T47D (cell line): ENCODE measurements at places on chromosomes 4 and X.
A peak's percentile ranks its signal among the peaks of the same experiment; 100 is the strongest.

DNA sequence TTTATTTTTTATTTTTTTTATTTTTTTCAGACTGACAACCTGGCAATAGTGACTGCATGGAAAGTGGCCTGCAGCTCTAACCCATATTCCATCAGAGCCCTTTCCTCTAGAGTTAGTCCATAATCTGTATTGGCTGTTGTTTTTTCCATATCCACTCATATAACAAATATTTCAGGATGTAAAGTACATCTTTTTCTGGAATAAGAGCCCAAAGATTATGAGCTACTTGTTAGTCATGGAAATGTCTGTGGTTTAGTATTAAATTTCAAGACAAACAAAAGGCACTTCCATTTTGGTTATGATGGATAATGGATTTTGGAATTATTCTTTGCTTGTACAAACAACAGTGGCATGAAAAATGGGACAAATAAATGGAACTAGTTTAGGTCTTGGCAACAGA lies 296.0 kb upstream of the HS3ST1 start:
- no peak for DNase-seq

- DNase-seq, result no peak
Observed at GRCh38 chrX:46694549-46694948, 64.4 kb downstream of the SLC9A7 start.

- DNase-seq, result no peak
Observed at GRCh38 chr4:150297861-150298474, 219.7 kb downstream of the DCLK2 start.

DNA sequence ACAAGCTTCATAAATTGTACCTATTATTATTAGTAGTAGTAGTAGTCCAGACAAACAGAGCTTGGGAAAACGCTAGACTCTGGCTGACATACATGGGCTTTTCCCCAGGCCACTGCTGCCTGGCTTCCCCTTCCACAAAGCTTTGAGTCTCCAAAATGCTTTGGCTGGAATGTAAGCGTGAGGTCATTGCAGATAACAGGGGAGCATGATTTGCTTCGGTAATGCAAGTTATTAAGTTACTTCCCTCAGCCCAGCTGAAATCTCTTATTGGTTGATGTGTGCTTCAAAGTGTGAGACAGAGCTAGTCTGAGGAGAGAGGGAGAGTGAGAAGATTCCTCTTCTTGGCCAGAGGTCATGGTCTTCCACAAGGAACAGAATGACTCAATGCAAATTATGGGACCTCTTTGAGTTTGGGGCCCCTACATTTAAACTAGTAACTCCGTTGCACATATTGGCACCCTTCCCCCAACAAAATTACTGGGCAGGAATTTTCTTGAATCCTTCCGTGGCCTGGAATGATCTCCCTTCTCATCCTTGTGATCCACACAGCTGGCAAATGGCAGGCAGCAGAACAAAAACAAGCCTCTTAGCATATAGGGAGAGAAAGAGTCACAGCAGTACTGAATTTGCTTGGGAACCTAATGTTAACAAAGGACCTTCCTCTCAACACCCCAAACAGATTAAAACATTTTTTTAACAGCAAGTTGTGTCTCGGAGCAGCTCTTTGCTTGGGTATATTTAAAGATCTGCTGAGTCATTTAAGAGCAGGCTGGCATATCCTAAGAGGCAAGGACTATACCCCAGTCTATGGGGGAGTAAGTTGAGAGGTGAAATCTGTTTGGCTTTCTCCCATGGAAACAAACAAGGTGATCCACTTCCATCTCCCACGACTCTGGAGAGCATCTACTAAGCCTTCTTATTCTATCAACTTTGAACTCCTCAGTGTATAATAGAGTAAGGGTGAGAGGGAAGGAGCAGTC lies 19.9 kb downstream of the AR start:
- no peak for DNase-seq

- DNase-seq, result no peak
Observed at GRCh38 chrX:26915064-26915463, 548.1 kb downstream of the PPP4R3C start.

- DNase-seq, result no peak
Observed at GRCh38 chrX:17805120-17805519, 56.0 kb downstream of the RAI2 start.

- DNase-seq, result peak; percentile 54
Observed at GRCh38 chr4:97987019-97987648, 156.1 kb downstream of the STPG2 start.

DNA sequence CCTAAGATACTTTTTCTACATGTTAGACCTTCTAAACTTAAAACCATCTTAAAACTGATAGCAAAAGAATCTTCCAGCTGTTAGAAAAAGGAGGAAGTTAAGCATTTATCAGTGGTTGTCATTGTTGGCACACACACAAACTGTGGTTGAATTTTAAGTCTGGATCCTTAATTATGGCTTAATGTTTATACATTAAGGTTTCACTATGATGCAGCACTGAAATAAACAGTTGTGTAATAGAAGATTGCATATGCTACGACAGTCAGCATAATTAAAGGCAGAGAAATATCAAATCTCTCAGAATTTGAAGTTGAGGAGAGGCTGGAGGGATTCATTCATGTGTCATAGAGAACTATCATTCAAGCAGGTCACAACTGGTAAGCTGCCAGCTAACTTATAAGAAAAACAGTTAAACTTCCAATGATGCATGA lies 32.3 kb downstream of the ADGRA3 start:
- no peak for DNase-seq

- DNase-seq, result no peak
Observed at GRCh38 chr4:122857160-122857559, 30.5 kb downstream of the FGF2 start.

GRCh38 chr4:31307029-31307428 lies 586.9 kb downstream of the PCDH7 start:
- DNase-seq, result no peak

DNA sequence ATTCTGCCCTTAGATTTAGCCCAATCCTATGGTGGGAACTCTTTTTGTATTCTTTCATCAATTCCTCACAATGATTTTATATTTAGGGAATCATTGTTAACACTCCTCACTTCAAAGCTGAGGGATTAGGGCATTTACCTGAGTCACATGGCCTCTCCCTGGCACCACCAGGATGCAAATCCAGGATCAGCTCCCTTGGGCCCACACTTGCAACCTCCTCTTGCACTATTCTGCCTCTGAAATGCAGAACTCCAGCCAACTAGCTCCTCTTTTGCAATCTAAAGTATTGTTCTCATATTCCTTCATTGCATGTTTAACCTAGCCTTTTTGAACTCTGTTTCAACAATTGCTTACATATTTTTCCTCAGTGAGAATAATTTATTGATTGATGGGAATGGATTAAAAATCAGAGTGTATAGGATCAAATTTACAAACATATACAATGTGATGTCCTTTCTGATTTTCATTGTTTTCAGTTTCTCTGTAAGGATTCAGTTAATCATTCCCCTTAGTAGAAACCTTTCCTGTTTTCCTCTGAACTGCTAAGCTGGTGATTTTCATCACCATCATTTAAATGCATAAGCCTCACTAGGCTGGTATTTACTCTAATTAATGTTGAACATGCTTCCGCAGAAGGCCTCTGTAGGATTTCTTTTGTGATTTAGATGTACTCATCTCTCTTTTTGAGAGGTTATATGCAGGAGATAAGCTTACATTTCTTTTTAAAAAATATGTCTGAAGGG lies 3.3 kb upstream of the RELL1 start:
- no peak for DNase-seq

DNA sequence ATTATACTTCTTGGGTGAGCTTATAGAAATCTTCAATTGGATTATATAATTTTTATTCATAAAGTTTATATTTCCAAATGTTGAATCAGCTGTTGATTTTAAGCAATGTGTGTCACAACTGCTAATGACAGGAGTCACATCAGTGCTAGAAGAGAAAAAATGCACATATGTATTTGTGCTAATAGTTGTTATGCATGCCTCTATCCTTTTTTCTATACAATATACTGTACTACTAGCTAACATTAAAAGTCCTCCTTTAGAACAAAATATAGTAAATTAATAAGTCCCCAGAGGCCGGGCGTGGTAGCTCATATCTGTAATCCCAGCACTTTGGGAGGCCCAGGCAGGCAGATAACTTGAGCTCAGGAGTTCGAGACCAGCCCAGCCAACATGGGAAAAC lies 23.7 kb upstream of the HNRNPD start:
- DNase-seq, result no peak

DNA sequence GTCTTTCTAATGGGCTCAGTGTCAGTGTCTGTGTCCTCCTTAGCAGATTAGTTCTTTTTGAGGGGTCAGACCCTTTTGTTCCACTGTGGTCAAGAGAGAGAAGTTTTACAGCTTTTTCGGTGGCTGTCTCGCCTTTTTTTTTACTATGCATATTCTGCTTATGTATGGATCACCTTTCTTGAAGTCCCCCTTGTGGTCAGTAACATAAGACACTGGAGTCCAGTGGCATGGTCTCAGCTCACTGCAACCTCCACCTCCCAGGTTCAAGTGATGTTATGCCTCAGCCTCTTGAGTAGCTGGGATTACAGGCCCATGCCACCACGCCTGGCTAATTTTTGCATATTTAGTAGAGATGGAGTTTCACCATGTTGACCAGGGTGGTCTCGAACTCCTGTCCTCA lies 54.0 kb upstream of the PGRMC2 start:
- DNase-seq, result no peak

DNA sequence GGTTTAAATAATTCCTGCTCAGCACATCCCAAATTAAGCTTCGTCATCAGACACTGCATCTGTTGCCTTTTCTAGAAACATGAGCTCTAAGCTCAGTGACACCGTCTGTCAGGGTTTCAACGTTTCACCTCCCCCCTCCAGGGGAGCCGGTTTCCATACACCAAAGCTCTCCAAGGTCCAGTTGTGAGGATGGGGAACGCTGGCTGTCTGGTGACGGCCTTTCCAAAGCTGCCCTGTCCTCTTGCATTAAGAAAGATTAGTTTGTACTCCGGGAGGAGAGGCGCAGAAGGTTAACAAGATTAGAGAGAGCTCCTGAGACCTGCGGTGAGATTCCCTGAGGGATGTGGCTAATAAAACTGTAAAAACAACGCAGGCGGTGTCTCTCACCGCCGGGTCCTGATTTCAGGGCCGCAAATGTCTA lies 43.2 kb downstream of the ASMT start:
- DNase-seq, result no peak

- DNase-seq, result no peak
Observed at GRCh38 chrX:18620349-18620748, 51.6 kb downstream of the RS1 start.

- DNase-seq, result peak; percentile 4
Observed at GRCh38 chrX:65595460-65595876, 60.9 kb upstream of the LAS1L start.

- no peak for DNase-seq
Observed at GRCh38 chrX:103063918-103064434, at the start of gene BEX1. Gene BEX1 (minus strand): TSS chrX:103064171. CDS start chrX:103063274, 897 bp downstream.

DNA sequence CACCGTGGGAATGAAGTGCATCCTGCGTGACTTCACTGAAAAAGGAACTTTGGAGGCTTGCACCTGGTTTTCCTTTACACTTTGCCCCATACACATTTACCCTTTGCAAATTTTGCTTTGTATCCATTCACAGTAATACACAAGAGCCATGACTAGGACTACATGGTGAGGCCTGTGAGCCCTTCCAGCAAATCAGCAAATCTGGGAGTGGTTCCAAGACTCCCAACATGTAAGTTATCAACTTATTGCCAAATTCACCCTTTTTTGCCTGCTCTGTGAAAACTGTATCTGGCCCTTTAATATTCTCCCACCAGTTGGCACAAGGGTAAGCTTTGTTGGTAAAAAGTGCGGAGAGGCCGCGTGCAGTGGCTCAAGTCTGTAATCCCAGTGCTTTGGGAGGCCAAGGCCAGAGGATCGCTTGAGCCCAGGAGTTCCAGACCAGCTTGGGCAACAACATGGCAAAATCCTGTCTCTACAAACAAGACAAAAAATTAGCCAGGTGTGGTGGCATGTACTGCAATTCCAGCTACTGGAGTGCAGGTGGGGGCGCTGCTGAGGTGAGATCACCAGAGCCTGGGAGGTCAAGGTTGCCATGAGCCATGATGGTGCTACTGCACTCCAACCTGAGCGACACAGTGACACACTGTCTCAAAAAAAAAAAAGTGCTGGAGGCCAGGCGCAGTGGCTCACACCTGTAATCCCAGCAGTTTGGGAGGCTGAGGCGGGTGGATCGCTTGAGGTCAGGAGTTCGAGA lies 5.0 kb downstream of the PRMT9 start:
- no peak for DNase-seq

GRCh38 chr4:5974321-5974720 lies 43.9 kb downstream of the C4orf50 start:
- no peak for DNase-seq

- DNase-seq, result no peak
Observed at GRCh38 chr4:34170946-34171345, 2073.4 kb downstream of the ARAP2 start.

- DNase-seq, result no peak
Observed at GRCh38 chr4:173793937-173794510, 264.0 kb upstream of the HAND2 start.
